ENCODE measurements at places on chromosomes 3 and 15. TPM values are rescaled to one million over a fixed set of nuclear protein-coding genes. Genes with fewer than 3 reads are reported as not detected.

CCDC71 gene
- 23.5 TPM for total RNA-seq

KNG1 gene
- total RNA-seq = not detected

GRCh38 chr3:177771780-177772179 is 574.5 kb upstream of the TBL1XR1 start:
- no peak for DNase-seq

- DNase-seq = peak; percentile 88
Measured at GRCh38 chr3:11720304-11720898, 76.7 kb upstream of the VGLL4 start.

- no peak for DNase-seq
Measured at GRCh38 chr3:155676252-155676981, 68.5 kb downstream of the PLCH1 start.

- no peak for DNase-seq
Measured at GRCh38 chr3:65761446-65762234, 277.1 kb downstream of the MAGI1 start.

DNA sequence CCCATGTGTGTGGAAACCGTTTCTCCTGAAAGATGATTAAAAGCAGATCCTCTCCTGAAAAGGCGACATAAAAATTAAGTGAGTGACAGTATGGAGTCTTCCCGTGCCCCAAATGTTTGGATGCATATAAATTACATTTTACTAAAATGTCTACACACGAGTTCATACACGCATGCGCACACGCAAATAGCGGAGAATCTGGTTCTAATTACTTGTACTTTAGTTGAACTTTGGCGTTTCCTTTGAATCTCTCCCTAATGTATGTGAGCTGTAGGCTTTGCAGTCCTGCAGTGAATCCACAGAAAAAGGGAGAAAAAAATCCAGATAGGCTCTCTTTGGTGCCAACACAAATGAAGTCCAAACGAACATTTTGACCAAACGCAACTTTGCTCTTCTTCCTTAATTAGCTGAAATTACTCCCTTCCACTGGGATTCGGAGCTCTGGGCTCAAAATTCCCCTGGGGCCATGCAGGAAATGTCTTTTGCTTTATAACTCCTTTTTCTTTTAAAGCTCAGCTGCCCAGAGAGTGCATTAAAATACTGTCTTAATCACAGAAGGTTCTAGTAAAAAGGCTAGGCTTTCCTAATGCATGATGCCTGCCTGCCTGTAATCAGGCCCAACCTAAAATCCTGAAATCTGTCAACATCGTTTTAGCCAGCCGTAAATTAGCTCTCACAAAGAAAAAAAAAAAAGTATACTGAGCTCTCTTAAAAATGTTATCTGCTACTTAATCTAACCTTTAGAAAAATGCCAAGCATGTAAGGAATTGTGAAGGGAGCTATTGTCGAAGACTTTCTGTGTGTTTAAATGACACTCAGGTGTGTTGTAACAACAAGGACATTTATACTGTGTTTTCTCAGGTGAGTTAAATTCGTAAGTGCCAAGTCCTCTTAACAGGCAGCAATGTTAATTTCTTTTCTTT is 26.2 kb downstream of the RARB start:
- peak; percentile 43 for DNase-seq

DNA sequence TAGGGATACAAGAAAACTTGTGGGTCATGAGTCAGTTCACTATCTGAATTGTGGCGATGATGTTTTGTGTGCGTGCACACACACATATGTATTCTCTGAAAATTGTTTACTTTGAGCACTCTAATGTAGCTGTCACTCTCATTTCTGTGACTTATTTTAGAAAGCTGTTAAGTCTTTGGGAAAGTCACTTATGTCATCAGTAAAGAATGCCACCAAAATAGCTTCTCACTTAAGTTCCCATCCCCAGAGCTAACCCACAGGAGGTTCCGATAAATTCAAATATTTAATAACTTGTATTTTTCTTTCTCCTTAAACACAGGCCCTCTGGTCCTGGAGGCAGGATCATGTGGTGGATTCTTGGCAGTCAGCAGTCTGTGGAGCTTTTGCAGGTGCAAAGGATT is 138.3 kb downstream of the LRIG1 start:
- DNase-seq = peak; percentile 18

DNA sequence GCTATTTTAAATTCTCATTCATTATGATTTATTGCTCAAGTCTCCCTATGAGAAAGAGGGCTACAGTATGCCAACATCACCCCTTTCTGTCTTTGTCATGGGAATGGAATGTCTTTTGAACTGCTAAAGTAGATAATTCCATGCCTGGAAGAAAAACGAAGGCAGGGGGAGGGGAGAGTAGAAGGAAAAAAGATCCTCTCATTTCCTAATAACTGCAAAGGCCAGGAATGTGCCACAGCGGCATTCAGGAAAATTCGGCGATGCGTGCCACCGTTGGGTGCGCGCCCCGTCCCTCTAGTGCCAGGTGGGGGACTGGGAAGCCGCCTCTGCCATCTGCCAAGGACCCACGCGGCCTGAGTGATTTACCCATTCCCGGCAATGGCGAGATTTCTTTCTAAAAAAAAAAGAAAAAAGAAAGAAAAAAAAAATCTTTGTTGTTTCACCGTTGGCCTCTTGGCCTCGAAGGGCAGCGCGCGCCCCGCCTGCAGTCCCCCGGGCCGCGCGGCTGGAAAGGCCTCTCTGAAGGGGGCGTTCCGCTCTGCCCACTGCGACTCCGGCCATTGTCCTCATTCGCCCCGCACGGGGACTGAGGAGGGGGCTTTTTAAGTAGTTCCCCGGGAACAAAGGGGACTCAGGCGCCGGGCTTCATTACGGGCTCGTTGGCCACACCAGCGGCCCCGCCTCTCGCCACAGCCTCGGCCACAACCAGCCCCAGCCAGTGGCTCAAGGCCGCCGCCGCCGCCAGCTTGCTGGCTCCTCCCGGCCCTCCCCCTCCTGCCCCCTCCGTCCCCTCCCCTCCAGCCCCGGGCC is 54.5 kb downstream of the CPN2 start:
- DNase-seq = peak; percentile 82
